Testis (tissue), 5 donors: ENCODE measurements at places on chromosomes 12 and 14.

DNA sequence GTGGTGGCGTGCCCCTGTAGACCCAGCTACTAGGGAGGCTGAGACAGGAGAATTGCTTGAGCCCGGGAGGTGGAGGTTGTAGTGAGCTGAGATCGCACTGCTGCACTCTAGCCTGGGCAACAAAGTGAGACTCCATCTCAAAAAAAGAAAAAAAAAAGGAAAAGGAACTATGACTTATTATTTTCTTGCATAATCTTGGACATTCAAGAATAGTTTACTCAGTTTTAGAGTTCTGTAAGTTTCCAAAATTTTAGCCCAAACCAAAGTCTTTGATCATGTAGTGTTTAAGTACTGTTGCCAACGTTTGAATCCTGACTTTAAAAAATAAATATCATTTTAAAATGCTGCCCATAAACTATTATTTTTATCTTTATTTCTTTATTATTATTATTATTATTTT lies 6.2 kb downstream of the PSMA6 start:
- peaks cover 15% of the 10 kb centered on the region for H3K4me1 ChIP-seq
- H3K4me3 ChIP-seq = no peak overlapping the region
- H3K27ac ChIP-seq = no peak overlapping the region

- H3K4me1 ChIP-seq = peaks cover 26% of the 10 kb centered on the region
- no peak for DNase-seq
- H3K27me3 ChIP-seq = no peaks in the 10 kb centered on the region
Measured at GRCh38 chr12:68910128-68910527, 22.8 kb downstream of the CPM start.

- DNase-seq = peak; percentile 74
- H3K27me3 ChIP-seq = no peaks in the 10 kb centered on the region
- no peak overlapping the region for H3K4me3 ChIP-seq
Measured at GRCh38 chr12:109461846-109462756, 15.0 kb downstream of the KCTD10 start.

- H3K27me3 ChIP-seq = no peaks in the 10 kb centered on the region
- DNase-seq = no peak
- peak overlapping the region; percentile 90 for H3K27ac ChIP-seq
- peaks cover 36% of the 10 kb centered on the region for H3K4me1 ChIP-seq
Measured at GRCh38 chr12:94263905-94264561, 115.7 kb downstream of the PLXNC1 start.

DNA sequence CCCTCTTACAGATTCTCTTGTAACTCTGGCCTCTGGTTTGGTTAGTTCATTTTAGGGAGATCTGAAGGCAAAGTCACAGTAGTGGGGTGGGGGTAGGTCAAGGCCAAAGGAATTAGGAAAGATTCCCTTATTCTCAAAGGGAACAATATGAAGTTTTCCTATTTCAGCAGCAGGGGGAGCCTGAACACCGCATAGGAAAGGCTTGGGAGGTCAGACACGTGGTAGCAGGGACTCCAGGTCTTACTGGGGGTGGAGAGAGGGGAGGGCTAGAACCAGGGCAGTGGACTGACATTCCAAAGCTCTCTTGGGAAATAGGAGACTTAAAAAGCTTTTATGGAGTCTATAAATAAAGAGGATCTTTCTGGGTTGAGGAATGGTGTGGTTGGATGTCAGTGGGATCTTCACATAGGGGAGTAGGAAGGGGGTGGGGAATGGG lies 1.3 kb downstream of the ZC3H10 start:
- H3K27me3 ChIP-seq = no peaks in the 10 kb centered on the region
- H3K36me3 ChIP-seq = no peaks in the 10 kb centered on the region
- H3K4me1 ChIP-seq = peaks cover 19% of the 10 kb centered on the region
- no peak overlapping the region for H3K4me3 ChIP-seq
